ENCODE measurements at places on chromosomes 1 and 21. TPM values are rescaled to one million over a fixed set of nuclear protein-coding genes. Genes with fewer than 3 reads are reported as not detected.

The CASQ2 gene
- 0.42 TPM for polyA plus RNA-seq

The TAS1R1 gene
- polyA plus RNA-seq, result 0.06 TPM

The TMCC2 gene
- 18.4 TPM for polyA plus RNA-seq

The FNDC10 gene
- 2.5 TPM for polyA plus RNA-seq

The RIMKLA gene
- polyA plus RNA-seq, result 0.59 TPM

The TNFAIP8L2 gene
- polyA plus RNA-seq, result 1.8 TPM

The S100A4 gene
- polyA plus RNA-seq, result 106 TPM

DNA sequence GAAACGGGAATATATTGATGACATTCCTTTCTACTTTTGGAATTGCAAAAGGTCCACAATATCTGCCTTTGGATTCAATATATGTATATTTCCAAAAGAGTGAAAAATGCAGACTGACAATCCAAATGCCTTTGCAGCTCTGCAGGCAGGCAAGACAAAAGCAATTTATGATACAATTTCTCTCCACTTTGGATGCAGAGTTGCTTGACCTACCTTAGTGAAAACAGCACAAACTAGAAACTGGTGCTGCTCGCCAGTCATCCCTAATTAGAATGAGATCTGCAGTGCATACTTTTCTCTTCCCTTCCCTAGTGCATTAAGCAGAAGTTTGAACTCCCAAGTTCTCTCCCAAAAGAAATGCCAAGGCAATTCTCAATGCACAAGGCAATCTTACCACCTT lies 56.8 kb downstream of the KIAA0319L start:
- no peak for DNase-seq

GRCh38 chr1:21005466-21006239 lies 171.0 kb downstream of the EIF4G3 start:
- no peak for DNase-seq

DNA sequence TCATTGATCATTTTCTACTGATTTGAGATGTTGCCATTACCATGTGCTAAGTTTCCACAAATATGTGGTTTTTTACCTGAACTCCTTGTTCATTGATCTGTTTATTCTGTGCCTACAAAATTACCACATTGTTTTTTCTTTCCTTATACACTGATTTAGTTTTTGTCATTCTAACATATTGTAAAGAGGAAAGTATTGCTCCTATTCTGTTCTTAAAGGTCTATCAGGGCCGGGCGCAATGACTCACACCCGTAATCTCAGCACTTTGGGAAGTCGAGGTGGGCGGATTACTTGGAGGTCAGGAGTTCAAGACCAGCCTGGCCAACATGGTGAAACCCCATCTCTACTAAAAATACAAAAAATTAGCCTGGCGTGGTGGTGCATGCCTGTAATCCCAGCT lies 75.1 kb downstream of the CAMTA1 start:
- DNase-seq, result no peak

GRCh38 chr1:119838236-119838635 lies 27.0 kb upstream of the REG4 start:
- no peak for DNase-seq

DNA sequence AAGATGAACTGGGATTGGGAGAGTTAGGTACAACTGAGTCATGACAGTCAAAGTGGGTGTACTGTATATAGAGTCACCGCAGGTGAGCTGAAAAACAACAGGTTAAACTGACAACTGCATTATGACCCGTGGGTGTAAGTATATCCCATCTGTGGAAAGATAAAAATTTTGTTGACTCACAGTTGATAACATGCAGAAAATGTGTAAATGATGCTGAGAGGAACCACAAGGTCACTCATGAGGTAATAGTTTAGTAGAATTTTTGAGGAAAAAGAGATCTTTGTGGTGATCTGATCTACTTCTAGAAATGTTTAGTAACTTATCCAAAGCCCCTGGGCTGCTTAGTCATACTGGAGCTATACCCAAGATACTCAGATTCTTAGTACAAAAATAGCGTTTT lies 838 bp downstream of the OR2C3 start:
- DNase-seq, result no peak

DNA sequence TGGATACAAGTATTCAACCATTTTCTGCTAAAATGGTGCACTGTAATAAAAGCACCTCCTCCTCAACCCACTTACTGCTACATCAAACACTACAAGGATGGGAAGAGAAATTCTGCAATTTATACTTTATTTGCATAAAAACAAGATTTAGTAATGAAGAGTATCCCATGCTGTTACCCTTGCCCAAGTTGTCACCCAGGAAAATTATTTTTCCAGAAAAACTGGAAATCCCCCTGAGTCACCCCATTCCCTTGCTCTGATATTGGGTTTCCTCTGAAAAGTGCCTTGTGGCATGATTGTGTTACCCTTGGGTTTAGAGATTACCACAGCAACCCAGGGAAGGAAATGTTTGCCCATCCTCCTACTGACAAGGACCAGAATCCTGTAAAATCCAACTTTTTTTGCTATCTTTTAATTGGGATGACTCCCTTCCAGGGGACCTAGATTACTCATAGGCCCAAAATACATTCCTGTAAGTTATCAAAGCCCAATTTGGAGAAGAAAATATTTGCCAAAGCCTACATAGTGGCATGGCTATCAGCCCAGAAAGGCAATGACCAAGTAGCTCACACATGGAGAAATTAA lies 16.5 kb upstream of the ZC3H11B start:
- no peak for DNase-seq

DNA sequence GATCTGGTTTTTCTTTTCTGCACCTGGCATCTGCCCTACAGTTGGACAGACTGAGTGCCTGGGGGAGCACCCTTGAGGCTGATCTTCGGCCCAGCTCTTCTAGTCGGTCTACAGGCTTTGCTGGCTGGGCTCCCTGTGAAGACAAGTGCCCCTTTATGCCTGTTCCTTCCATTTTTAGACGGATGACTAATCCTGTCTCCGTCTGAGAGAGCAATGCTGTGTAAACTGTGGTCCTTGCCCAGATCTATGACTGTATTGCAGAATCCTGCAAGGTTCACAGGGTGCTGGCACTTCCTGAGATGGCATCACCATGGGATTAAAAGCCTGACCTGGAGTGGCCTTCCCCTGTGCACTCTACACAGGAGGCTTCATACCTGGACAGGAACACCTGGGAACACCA lies 47.6 kb upstream of the SAMD13 start:
- DNase-seq, result no peak

- no peak for DNase-seq
Observed at GRCh38 chr1:193185901-193186731, at the start of gene B3GALT2. Gene B3GALT2, minus strand, starts transcription at chr1:193186613. Its CDS starts 5,051 bp downstream, at chr1:193181562.

DNA sequence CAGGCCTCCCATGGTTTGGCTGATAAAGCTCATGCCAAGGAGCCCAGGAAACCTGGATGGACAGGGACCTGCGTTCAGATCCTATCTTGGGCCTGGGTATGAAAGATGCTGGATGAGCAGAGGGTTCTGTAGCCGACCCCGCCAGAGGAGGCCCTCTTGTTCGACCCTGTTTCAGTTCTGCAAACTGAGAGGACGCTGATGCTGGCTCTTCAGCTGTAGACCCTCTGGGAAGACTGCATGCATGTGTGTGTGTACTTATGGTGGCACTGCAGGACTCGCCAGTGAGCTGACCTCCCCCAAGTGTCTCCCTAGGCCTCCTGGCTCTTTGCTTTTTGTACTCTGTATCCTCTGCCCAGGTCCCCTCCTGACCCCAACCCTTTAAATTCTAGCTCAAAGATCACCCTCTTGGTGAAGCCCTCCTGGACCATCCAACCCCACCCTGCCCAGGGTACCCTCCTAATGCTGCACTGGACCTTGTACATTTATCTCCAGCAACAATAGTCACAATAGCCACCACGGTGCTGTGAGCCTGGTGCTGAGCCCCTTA lies 1.6 kb downstream of the EPS8L3 start:
- DNase-seq, result no peak

DNA sequence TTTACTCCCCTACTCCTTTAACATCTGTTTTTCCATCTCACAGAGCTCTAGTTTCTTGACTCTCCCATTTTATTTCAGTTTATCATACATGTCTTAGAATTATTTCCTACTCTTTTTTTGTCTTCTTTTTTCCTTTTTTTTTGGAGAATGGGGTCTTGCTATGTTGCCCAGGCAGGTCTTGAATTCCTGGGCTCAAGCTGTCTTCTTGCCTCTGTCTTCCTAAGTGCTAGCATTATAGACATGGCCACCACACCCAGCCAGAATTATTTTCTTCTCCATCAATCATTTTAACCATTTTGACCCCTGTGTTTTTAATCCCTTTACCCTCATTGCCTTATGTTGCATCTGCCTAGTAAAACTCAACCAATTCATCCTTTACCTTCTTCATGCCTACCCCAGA lies 123.2 kb upstream of the KIAA1614 start:
- no peak for DNase-seq

DNA sequence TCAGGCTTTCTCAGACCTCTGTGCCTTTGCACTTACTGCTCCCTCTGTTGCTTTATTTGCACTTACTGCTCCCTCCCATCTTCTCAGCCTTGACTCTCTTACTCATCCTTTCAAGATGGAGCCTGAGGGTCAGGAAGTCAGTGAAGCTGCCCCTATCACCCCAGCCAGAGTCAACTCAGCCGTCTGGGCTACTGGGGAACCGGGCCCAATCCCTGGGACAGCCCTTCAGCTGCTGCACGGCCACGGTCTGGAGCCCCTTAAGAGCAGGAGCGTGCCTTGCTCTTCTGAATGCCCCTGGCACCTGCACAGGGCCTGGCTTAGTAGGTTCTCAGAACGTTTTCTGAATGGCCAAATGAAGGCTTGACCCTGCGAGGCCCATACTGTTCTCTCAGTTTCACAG lies 244.4 kb downstream of the FOXD2 start:
- no peak for DNase-seq

DNA sequence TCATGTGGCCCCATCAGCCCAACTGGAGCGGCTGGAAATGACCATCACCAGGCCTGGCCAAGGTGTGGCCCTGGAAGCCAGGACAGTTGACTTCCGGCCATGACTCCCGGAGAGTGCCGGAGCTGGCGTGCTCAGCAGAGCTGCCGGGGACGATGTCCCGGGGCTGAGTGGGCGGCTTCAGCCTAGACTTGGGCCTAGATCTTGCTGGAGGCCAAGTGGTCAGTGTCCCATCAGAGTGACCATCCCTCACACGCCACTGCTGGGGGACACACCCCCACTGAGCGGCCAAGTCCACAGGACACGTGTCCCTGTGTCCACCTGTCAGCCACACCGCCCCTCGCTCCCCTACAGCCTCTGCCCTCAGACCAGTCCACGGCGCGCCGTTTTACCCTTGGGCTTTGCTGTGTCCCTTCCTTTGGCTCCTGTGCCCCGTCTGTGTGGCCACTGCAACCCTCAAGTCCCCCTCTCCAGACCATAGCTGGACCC lies 4.0 kb downstream of the FAAP20 start:
- no peak for DNase-seq

- no peak for DNase-seq
Observed at GRCh38 chr1:230910755-230911117, 42.4 kb upstream of the C1orf198 start.

DNA sequence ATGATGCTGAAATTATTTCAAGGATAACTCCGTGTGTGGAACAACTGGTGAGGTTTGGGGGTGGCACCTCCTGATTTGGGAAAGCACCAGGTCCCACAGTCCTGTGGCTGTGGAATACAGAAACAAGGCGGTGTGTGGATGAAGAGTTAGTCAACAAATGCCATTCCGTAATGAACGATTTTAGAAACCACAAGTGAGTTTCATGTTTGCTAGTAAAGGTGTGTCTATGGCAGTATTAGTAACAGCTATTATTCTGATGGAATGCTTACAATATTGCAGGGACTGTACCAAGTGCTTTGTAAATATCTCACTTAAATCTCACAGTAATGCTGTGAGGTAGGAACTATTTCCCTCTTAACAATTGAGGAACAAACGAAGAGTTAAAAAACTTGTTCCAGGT lies 53.8 kb downstream of the B3GALNT2 start:
- DNase-seq, result no peak

DNA sequence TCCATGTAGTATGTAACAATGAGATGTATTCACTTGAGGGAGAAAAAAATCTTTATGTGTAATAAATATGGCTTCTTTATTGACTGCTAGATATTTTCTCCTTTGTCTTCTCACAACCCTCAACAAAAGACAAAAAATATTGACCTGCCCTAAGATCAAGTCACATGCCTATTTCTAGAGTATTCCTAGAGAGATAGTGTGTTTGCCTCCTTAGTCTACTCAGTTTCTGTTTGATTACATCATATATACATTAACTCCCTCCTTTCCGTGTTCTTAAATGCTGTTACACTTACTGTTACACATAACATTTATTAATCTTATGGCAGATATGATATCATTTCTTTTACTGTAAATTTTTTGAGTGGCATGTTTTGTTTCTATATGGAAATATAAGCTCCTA lies 281.6 kb upstream of the RGS18 start:
- no peak for DNase-seq

DNA sequence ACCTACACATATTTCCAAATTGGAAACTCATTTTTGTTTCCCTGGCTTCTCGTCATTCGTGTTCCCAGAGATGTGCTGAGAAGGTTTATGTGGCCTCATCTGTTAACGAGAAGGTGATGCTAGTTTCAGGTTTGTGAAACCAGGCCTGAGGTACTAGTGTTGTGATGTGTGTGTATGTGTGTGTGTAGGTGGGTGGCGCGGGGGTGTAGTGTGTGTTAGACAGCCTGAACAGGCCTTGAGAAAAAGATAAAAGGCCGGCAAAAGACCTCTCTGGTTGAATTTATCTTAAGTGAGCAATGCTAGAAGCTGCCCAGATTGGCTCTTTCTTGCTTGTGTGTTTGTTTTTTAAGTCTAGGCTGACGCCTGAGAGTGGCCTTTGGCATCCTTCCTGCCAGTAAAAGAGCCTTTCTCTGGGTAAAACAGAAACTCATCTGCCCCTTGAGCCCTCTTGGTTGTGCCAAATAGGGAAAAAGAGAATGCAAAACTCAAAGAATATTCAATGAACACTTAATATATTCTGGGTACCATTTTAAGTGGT lies 65.8 kb upstream of the HSD17B7 start:
- DNase-seq, result no peak

DNA sequence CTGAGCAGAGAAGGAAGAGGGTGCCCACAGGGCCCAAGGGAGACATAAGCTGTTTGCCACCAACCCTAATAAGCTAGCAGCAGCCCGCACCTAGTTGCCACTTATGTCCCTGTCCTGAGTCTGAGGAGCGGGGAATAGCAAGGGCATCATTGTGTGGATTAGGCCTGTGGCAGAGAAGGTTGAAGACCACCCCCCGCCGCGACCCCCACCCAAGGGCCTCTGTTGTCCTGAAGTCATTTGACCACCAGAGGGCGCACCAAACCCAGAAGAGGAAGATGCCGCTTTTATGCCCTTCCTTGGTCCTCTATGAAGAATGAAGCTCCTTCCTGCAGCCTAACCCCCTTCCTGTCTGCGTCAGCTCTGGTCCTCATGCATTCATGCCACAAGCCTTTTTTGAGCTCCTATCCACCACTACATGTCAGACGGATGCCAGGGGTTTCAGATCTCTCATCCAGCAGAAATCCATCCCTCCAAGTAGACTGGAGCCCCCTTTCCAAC lies 16.6 kb downstream of the RHBG start:
- no peak for DNase-seq

DNA sequence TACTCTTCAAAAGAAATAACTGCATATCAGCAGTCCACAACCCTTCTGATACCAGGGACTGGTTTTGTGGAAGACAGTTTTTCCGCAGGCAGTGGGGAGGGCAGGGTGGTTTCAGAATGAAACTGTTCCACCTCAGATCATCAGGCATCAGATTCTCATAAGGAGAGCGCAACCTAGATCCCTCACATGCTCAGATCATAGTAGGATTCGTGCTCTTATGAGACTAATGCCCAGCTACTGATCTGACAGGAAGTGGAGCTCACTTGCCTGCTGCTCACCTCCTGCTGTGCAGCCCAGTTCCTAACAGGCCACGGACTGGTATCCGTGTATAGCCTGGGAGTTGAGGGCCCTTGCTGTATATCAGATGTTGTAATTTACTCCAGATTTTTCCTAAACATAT lies 11.5 kb downstream of the RO60 start:
- DNase-seq, result no peak

- no peak for DNase-seq
Observed at GRCh38 chr1:61807606-61808140, 65.4 kb downstream of the PATJ start.

Data from left renal pelvis (tissue), 4 donors.